ENCODE measurements at places on chromosomes 12 and 14. TPM values are rescaled to one million over a fixed set of nuclear protein-coding genes. Genes with fewer than 3 reads are reported as not detected.

FZD10 gene
- total RNA-seq = 0.15 TPM

LRRC43 gene
- not detected for total RNA-seq

SMOC1 gene
- 23.6 TPM for total RNA-seq

EPYC gene
- total RNA-seq = not detected

GPR162 gene
- not detected for total RNA-seq

All from MCF 10A (cell line).